Activated CD8-positive, alpha-beta memory T cell treated with anti-CD3 and anti-CD28 coated beads for 48 hours (primary cell): ENCODE measurements at places on chromosomes 3 and 15.

- no peak for DNase-seq
Measured at GRCh38 chr15:81347910-81348309, 24.0 kb upstream of the STARD5 start.

DNA sequence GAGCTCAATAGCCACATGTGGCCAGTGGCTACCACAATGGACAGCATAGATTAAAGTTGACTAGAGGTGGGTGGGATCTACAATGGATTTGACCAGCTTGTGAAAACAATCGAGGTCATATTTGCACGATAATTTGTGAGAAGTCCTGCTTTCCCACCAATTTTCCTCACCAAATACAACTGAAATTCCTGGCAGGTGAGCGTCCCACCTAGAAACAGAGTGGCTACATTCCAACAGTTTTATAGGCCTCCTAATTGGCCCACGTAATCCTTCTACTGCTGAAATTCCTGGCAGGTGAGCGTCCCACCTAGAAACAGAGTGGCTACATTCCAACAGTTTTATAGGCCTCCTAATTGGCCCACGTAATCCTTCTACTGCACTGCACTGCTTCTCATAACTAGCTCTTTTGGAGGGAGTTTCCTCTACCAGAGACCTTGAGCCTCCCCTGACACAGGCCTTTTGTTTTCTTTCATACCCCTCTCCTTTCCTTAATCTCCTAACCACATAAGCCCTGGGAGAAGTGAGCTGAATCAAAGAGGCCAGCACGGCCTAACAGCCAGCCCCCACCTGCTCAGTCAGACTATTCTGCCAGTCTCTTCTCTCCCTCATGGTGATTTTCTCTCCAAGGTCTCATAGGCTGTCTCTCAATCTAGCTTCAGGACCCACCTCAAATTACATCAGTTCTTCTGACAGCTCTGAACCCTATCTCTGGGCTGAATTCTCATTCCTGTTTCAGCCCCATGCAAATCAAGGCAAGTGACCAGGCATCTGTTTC is 80.2 kb downstream of the BFSP2 start:
- no peak for DNase-seq

DNA sequence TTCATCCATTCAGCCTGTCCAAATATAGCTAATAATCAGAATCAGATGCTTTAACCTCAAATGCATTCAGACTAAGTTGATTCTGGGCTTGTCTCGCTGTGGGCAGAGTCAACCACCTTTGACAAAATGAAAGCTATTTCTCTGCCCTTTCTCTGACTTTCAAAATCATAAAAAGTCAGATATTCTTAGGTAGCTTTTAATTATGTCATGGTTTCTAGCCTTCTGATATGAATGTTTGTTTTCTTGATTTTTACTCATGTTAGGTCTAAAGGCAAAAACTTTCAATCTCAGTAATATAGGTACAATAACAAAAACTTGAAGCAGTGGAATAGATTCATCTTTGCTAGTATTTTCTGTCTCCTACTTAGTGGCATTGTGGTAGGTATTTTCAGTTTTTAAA is 25.3 kb upstream of the C15orf61 start:
- no peak for DNase-seq

GRCh38 chr3:23304424-23304823 is 101.3 kb downstream of the UBE2E2 start:
- no peak for DNase-seq

DNA sequence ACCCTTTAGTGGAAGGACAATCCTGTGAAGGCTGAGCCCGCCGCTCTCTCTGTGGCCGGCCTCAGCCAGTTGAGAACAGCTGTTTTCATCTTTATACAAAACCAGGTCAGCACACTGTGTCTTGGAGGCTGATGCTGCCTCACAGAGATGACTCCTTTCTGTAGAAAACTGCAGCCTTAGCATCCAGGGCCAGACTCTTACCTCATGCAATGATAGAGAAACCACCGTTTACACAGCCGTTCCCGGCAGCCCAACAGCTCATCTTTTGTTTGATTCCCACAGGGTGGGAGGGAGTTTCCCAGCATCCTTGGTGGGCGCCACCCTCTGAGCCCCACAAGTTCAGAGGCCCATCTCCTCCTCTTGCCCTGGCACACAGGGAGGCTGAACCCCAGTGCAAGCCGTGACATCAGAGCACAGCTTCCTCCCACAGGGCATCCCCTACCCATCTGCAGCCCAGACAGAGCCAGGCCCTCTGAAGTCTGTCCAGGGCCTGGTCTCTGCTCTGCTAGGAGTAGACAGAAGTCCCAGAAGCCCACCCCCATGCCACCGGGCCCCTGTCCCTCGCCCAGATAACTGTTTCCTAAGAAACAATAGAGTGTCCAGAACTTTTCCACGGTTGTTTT is 105.0 kb downstream of the LRRK1 start:
- no peak for DNase-seq

DNA sequence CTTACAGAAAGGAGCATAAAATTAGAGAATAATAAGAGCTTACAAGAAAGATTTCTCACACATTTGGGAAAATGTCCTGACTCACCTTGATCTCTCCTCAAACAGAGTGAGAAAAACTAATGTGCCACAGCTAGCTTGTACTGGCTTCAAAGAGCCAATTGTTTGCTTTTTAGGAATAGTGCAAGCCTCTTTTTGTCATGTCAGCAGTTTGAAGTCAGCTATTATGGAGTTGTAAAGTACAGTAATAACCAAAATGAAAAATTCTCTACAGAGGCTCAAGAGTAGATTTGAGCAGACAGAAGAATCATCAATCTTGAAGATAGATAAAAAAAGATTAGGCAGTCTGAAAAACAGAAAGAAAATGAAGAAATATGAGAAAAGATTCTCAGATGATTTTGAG is 313.4 kb upstream of the GPR149 start:
- DNase-seq = no peak

- no peak for DNase-seq
Measured at GRCh38 chr3:42081838-42082473, 9.2 kb upstream of the TRAK1 start.

GRCh38 chr3:87236093-87236492 is 9.0 kb downstream of the CHMP2B start:
- DNase-seq = no peak

- DNase-seq = no peak
Measured at GRCh38 chr15:89299896-89300295, 34.7 kb downstream of the POLG start.

GRCh38 chr3:124447845-124448244 is 282.4 kb upstream of the UMPS start:
- no peak for DNase-seq

DNA sequence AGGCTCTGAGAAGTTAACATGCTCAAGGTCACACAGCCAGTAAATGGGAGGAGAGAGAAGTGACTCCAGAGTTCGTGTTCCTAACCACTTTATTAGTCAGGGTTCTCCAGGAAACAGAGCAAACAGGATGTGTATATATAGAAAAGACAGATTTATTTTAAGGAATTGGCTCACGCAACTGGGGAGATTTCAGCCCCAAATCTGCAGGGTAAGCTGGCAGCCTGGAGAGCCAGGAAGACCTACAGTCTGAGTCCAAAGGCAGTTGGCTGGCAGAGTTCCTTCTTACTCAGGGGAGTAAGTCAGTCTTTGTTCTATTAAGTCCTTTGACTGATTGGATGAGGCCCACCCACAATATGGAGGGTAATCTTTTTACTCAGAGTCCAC is 118.2 kb upstream of the PROK2 start:
- no peak for DNase-seq

GRCh38 chr15:57290187-57290586 is 86.1 kb upstream of the CGNL1 start:
- no peak for DNase-seq

DNA sequence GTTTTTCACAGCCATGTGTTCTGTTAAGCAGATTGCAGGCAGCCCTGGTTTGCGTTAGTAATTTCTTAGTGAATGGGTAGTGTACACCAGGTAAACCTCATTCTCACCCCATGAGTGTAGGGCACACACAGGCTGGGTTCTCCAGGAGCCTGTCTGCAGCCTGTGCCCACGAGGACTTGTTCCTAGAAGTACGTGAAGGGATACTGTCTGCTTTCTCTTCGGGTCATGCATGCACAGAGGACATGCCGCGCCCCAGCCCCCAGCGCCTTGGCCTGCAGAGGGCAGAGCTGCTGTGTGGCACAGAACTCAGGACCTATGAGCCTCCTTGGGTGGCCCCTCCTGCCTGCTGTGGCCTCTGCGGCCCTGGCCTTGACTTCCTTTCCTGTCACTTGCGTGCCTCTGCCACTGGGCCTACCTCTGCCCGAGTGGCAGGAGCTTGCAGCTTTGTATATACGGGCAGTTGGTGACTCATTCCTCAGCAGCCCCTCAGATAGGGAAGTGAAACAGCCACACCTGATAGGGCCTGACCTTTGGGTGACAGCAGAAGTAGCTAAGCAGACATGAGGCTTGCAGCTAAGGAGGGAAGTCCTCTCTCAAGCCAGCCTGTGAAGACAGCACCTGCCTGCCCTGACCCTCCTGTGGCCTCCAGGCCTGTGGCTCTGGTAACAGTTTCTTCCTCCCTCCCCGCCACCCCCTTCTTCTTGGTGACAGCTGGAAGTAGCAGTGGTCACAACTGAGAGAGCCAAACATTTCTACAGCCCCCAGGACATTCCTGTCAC is 19.5 kb downstream of the PPCDC start:
- DNase-seq = peak; percentile 62

DNA sequence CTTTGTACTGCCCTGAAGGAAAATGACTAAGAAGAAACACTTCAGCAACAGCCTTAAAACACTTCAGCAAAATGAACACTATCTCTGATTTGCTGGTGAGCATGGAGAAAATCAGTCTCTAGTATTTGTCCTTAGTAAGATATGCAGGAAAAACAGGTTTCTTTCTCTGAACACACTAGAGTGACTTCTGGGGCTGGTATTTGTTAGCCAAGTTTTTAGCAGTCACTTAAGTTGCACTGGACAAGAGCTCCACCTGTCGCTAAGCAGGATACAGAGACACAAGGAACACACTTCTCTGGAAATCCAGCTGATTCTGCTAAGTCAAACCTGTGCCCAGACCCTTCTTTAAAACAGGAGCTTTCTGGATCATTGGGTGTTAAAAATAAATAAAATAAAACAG is 65.3 kb downstream of the CHAC1 start:
- DNase-seq = no peak

GRCh38 chr15:90989040-90989768 is 5.1 kb downstream of the PRC1 start:
- no peak for DNase-seq

DNA sequence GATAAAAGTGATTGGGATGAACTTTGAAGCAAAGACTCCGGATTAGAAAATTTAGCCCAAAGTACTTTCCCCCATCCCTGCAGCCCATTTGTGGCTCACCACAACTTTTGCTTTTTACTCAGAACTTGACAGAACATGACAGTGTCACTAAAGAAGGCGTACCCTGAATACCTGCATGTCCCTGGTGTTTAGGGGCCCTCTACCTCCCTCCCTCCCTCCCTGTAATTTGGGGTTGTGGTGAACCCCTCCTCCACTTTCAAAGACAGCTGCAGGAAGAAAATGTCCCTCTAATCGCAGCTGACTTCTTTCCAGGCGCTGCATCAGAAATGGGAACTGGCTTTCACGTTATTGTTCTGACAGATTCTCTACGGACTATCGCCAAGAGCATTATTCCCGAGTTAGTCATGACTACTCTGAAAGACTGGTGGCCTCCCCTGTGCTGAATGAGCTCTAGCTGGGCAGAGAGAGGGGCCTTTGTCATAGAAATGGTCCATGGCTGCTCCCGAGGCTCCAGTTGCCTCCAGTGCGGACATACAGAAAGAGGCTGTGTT is 93.2 kb upstream of the ARHGEF3 start:
- DNase-seq = no peak

DNA sequence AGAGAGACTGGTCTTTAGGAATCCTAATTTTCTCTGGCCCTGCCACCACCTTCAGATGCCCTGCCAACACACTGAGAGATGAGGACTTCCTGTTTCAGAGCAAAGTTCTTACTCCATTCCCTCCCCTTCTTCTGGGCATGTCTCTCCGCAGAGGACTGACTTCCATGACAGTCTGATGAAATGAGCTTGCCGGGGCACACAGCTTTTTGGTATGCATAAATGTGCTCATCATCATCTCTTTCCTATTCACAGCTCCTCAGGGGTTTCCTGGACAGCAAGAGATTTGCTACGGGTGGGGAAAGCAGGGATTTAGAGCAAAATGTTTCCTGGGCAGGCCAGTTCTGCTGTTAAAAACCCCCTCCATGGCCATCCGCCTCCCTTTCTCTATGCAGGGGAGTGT is 27.6 kb upstream of the SEMA6D start:
- no peak for DNase-seq

- DNase-seq = no peak
Measured at GRCh38 chr3:197597335-197597734, 41.6 kb upstream of the BDH1 start.

DNA sequence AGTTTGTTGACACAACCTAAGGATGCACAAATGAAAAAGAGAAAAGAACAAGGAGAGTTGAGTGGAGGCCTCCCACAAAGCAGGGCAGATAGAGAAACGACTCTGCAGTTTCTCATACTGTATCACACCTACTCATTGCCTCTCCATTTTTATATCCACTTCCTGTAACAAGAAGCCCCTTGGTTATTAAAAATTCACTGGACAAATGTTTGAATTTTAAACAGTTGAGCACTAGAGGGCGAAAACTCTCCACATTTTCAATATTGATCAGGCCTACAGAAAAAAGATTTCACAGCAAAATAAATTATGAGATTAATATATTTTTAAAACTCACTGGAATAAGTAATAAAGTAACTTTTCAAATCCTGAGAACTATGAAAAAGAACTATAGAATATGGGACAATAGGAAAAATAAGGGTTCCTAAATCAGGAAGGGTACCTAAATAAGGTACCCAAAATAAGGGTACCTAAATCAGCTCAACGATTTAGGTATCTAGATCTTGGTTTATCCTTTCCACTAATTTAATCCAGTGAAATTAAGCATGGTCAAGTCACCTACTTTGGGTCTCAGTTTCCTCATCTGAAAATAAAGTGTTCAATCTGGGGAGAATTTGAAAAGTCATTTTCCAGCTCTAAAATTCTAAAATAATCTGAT is 47.0 kb upstream of the PPIB start:
- DNase-seq = no peak

DNA sequence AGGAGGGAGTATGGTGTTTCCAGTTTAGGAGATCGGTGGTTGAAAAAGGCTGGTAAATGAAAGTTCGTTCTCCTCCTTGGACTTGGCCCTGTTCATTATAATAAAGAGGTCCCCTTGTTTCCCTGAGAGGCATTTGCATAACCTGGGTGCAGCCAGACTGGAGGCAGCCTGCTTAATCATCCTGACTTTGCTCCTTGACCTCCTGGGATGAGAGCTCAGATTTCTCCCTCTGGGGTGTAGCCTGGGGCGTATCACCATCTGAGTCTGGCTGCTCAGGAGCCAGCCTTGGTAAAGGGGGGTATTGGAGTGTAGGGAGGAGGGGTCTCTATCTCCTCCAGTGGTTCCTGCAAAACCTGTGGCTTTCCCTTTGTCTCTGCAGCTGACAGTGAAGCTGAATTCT is 21.3 kb upstream of the ACAD9 start:
- no peak for DNase-seq

- no peak for DNase-seq
Measured at GRCh38 chr3:86176445-86176784, 814.5 kb downstream of the VGLL3 start.

DNA sequence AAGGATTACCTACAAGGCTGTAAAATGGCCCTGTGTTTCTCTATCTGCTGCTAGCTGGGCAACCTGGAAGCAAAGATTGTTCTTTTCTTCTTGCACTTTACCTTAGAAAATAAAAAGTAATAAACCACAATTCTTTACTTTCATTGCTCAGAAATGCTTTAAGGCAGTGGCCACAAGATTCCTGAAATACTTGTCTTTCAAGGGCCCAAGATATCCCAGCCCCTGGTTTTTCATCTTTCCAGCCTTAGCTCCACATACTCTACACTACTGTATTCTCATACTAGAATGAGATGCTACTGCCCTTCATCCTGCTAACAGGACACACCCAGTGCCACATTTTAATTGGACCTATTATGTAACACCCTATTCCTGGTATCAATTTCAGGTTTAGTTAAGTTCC is 78.9 kb downstream of the GTF2E1 start:
- DNase-seq = no peak
